Activated CD4-positive, alpha-beta T cell treated with anti-CD3 and anti-CD28 coated beads, Interleukin-10, Interleukin-2, amounts not matched to agents 100 ng/mL and 50 ng/mL, durations not matched to agents 16 hours and 8 hours (primary cell): ENCODE measurements at places on chromosomes 2 and 18.

- DNase-seq: no peak
These were observed 109.0 kb downstream of the CERS6 start for GRCh38 chr2:168565112-168565511.

DNA sequence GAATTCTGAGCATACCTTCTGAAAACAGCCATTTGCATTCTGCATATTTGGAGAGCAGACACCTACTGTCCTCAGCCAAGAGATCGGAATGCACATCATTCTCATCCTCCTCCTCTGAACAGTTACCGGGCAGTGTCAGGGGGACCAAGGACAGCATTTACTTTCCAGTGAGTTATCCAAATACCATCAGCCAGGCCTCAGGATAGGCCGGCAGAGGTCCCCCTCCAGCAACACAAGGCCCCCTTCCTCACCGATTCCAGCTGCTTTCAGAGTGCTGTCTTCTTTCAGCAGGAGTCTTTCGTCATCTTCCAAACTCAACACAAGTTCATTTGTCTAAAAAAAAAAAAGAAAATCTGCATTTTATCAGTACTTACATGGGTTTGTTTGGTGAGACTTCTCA lies 55.3 kb downstream of the C2orf76 start:
- DNase-seq: no peak

GRCh38 chr2:86021396-86022378 lies 84.0 kb downstream of the POLR1A start:
- DNase-seq: no peak

- DNase-seq: no peak
These were observed 41.4 kb downstream of the DDX18 start for GRCh38 chr2:117855886-117856285.

DNA sequence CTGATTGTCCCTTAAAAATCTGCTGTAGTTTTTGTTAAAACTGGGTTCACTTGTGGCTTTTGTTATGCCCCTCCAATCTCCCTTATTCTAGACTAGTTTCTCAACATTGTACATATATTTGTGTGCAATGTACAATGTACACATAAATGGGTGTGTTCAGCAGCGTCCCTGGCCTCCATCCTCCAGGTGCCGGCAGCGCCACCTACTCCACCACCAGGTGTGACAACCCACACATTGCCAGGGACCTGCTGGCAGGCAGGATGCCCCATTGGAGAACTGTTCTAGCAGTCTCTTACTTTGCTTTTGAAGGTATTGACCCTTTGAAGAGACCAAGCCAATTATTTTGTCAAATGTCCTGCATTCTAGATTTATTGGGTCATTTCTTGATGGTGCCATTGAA lies 75.4 kb downstream of the SH3RF3 start:
- no peak for DNase-seq

- no peak for DNase-seq
These were observed 62.1 kb downstream of the RND3 start for GRCh38 chr2:150425121-150425955.
